K562 (cell line): ENCODE measurements at places on chromosomes 6 and 20.
A peak's percentile ranks its signal among the peaks of the same experiment; 100 is the strongest.

- H3K4me1 ChIP-seq = no peaks in the 10 kb centered on the region
- no peak overlapping the region for H3K27ac ChIP-seq
- H3K36me3 ChIP-seq = no peaks in the 10 kb centered on the region
- H3K4me3 ChIP-seq = no peak overlapping the region
- no peaks in the 10 kb centered on the region for H3K27me3 ChIP-seq
These were observed 59.7 kb upstream of the SAMD3 start for GRCh38 chr6:130282234-130282995.

- peak; percentile 40 for DNase-seq
- H3K27ac ChIP-seq = no peak overlapping the region
- H3K4me3 ChIP-seq = no peak overlapping the region
- peaks cover 84% of the 10 kb centered on the region for H3K27me3 ChIP-seq
- no peaks in the 10 kb centered on the region for H3K36me3 ChIP-seq
These were observed 532 bp upstream of the NPBWR2 start for GRCh38 chr20:64107736-64108457.

DNA sequence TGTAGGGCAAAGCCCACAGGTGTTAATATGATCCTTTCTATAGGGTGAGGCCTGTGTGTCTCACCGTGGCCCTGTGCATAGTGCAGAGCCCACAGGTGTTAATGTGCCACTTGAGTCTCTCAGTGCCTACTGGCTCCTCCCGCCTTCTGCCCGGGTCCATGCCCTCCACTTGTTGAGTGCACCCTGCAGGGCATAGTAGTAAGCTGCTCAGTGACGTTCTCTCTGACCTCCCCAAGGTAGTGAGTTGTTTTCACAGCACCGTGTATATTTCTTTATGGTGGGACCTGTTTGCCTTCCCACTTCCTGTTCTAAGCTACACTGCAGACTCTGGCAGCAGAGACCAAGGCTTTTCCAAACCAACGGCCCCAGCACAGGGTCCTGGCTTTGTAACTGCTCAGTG lies 64.5 kb upstream of the SLC22A1 start:
- peaks cover 88% of the 10 kb centered on the region; the same call in 2 of the 3 replicates for H3K36me3 ChIP-seq
- no peaks in the 10 kb centered on the region for H3K27me3 ChIP-seq
- H3K4me1 ChIP-seq = no peaks in the 10 kb centered on the region
- no peak overlapping the region for H3K4me3 ChIP-seq
- H3K27ac ChIP-seq = no peak overlapping the region
- DNase-seq = no peak

DNA sequence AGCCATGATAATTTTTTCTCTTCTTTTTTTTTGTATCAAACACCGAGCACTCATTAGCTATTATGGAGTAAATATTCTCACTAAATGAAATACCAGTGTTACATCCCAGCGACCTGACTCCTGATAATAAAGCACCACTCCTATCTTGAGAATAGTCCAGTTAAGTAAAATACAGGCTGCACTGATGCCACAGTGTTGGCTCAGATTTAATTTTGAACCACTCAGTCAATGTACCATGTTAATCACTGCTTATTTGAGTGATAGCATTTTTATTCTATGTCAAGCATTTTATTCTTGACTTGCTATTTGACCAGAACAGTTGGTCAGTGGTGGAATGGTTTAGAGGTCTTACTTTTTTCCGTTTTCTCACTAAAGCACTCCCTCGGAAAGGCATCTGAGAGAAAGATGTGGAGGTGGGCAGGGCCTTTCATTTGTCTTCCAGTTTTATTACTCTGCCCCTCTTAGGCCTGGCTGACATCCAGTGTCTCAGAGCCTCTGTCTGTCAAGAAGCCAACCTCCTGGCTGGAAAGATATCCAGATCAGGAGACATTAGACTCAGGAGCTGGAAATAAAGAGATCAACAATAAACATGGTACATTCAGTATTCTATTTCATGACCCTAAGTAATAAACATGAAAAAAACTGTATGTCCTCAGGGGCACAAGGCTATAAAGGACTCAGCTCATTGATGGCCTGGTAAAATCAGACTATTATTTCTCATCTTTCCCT lies 457.8 kb downstream of the EPM2A start:
- H3K4me3 ChIP-seq = no peak overlapping the region
- DNase-seq = no peak
- H3K36me3 ChIP-seq = no peaks in the 10 kb centered on the region
- no peak overlapping the region for H3K27ac ChIP-seq

DNA sequence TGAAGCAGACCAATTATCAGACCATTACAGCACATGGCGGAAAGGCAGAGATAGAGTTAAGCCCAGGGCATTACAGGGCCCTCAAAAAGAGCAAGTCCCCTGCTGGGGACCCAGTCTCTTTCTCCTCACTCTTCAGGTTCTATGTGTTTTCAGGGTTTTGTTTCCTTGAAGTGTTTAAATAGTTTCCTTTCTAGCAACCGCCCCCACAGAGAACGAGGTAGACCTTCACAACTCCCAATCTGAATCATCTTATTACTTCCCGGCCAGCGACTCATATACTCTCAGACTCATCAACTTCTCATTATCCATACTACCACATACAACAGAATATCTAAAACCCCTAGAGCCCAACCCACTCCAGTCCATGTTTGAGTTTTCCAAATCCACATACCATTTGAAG lies 526.6 kb upstream of the ARID1B start:
- H3K27ac ChIP-seq = no peak overlapping the region
- H3K27me3 ChIP-seq = no peaks in the 10 kb centered on the region
- no peak overlapping the region for H3K4me3 ChIP-seq
- no peaks in the 10 kb centered on the region for H3K36me3 ChIP-seq
- H3K4me1 ChIP-seq = no peaks in the 10 kb centered on the region
- DNase-seq = no peak
